Aorta (tissue), 5 donors: ENCODE measurements at places on chromosomes 6 and 20. TPM values are rescaled to one million over a fixed set of nuclear protein-coding genes. Genes with fewer than 3 reads are reported as not detected.

SPATA25 gene
- total RNA-seq, result 8.6 TPM

DNA sequence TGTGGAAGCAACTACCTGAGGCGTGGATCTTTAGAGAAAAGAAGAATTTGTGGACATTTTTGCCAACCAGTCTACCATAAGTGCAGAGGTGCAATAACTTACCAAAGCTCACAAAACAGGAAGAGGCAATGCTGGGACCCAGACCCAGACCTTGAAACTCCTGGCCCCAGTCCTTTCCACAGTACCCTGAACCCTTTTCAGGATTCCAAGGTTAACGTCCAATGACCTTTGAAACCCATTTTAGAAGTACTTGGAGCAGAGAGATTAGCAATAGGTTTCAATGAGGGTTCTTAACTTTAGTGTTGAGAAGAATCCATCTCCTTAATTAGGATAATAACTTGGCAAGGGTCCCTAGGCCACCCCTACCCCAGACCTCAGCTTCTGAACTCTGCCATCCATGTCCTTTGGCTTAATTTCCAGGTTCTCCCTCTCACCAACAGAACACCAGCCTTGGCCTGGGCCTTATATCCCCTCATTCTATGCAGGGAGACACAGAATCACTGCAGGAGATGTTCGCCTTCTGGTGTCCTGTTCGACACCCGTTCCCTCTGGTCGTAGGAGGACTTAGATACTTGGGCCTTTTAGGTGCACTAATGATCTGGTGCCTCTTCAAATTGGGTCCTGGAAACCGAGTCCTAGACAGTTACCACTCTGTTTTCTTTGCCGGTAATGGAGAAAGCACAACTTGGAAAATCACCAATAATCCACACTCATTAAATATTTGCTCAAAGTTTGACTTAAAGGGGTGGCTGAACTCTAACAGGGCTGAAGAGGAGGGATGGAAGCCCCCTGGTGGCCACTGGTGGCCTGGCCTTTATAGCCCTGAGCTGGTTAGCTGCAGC lies 40.6 kb downstream of the ISM1 start:
- DNase-seq, result no peak

ISM1 gene
- 94.9 TPM for total RNA-seq

CLDN20 gene
- total RNA-seq, result not detected

DNA sequence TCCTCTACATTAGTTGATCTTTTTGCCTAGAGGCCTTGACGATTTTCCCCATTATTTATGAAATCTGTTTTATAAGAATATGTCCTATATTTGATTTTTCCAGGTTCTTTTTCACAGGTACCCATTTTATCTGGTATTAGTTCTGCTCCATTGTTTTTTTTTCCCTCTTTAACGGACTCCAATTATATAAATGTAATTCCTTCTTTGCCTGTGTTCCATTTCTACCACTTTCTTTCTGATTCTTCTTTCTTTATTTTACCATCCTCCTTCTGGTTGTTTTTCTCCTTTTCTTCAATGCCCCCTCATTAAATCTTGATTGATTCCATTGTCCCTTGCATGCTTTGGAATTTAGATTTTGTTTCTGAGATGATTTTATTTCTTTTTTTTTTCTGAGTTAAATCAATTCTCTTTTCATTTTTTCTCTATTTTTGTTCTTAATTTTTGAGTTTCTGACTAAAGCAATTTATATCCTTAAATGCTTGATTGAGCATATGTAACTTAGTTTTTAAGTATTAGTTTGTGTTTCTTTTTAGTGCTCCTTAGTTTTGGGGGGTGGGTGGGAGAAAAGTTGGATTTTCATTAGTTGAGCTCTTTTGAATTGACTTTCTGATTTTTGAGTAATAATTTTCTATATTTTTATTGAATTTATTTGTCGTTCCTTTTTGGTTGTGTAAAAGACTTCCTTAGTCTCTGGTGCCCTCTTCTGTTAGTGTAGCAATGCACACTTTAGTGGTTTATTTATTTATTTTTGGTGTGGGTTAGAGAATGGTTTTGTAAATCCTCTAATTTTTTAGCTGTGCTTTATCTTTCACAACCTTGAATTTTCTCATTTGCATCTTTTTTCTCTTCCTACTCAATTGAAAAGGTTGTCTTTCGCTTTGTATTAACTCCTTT lies 140.8 kb downstream of the FARS2 start:
- no peak for DNase-seq

- DNase-seq, result no peak
Measured at GRCh38 chr6:63573899-63574553, 1.7 kb downstream of the LOC128125822 start.

DNA sequence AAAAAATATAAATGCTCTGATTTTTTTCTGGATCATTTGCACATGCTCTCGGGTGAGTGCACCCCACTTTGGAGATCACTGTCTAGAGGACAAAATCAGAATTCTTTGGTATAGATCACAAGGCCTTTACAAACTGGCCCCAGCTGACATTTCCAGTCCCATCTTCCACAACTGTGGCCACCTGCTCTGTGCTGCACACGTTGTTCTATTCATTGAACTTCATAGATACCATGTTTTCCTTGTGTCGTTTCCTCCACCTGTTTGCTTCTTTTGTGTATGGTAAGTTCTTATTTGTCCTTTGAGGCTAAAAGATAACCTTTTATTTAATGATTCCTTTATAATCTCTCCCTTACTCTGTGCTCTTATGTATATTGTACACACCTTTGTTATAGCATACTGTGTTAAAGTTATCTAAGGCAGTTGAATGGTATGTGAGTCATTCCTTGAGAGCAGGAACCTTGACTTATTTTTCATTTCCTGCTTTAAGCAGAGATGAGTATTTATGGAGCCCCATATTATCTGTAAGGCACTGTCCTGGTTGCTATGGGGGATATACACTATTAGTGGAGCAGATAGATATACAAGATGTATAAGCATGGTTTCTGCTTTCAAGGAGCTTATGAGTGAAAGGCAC lies 12.0 kb upstream of the SLC17A5 start:
- no peak for DNase-seq

GRCh38 chr6:144066741-144067484 lies 28.5 kb downstream of the SF3B5 start:
- DNase-seq, result no peak

RIN2 gene
- total RNA-seq, result 128 TPM

BPIFA1 gene
- not detected for total RNA-seq

DNA sequence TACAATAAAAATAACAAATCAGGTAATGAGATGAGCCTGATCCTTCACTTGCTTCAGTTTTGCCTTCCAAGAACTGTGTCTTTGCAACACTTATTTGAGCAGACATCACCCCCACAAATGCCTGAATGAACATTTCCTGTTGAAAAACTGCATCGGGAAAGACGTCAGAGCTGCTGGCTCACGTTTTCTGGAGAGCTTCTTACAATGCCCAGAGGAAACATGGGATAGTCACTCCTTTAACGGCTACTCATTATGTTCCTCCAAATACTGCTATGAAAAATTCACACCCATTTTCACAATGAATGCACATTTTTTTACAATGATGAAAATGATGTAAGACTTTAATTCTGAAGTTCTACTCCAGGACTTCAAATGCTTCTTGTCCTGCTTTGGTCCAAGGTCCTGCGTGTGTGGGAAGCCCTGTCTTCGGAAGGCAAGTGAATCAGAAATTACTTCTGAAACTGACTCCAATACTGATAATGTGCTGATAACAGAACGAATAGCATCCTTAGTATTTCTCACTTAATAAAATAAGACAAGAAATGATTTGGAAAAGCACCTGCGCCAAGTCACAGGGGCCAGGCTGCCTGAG lies 238.0 kb downstream of the ANKRD60 start:
- no peak for DNase-seq

DNA sequence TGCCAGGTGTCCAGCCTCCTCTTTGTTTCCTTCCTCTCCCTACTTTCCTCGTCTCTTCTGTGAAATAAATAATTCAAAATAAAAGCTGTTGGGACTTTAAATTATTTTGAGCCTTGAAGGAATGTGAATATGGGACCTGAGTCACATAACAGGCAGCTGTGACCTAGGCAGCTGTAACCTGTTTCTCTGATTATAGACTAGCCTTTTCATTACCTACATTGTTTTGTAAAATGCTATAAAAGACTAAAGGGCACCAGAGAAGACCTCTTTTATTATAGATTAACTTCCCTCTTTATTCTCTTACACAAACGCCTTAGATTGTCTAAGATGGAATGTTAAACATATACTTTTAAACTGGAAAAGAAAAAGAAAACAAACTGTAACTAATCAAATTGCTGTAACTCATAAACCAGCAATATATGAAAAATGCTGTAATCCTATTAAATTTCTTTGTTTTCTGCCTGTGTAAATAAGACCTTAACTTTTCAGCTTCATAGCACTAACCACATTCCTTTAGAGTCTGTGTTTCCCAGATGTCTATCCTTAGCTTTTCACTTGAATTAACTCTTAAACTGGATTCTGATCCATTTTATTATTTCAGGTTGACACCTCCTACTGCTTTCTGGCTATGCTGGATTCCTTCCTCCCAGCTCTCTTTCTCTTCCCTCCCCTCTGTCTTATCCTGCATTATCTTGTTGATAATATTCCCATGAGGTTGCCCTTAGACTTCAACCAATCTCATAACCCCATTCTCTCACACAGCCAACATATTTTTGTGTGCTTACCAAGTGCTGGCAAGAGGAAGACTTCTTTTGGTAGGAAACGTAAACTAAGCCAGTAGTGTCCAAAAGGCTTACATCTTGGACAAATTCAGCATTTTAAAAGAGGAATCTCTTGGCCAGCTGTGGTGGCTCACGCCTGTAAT lies 69.2 kb downstream of the TPD52L1 start:
- no peak for DNase-seq

DNA sequence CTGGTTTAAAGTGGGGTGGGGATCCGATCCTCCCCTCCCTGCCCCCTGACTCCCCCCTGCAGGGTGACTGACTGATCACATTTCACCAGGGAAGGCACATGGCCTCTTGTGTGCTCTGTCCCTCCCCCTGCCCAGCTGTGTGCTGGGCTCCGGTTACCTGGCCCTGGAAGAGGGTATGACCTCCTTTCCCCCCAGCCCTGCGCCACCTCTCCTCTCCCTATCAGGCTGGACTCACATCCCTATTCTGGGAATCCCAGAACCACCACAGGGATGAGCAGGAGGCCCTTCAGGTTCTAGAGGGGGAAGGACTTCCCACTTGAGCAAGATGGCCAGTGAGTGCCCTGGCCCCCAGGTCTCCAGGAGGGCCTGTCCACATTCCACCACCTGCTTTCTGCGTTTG lies 2.1 kb upstream of the IP6K3 start:
- no peak for DNase-seq

ZNF311 gene
- 0.62 TPM for total RNA-seq

PDE10A gene
- 8.7 TPM for total RNA-seq

DNA sequence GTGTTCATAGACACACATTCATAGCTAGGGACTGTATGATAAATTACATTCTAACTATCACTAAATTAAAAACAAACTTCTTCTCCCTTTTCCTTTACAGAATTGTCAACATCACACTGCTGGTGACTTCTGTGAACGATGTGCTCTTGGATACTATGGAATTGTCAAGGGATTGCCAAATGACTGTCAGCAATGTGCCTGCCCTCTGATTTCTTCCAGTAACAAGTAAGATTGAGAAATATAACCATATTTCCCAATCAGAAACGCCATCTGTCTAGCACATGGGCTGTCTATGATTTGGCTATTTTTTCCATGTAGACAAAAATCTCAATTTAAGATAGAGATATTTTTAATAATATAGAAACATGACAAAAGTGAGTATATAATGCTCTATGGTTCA lies 367.7 kb downstream of the ARHGAP18 start:
- DNase-seq, result no peak

DNA sequence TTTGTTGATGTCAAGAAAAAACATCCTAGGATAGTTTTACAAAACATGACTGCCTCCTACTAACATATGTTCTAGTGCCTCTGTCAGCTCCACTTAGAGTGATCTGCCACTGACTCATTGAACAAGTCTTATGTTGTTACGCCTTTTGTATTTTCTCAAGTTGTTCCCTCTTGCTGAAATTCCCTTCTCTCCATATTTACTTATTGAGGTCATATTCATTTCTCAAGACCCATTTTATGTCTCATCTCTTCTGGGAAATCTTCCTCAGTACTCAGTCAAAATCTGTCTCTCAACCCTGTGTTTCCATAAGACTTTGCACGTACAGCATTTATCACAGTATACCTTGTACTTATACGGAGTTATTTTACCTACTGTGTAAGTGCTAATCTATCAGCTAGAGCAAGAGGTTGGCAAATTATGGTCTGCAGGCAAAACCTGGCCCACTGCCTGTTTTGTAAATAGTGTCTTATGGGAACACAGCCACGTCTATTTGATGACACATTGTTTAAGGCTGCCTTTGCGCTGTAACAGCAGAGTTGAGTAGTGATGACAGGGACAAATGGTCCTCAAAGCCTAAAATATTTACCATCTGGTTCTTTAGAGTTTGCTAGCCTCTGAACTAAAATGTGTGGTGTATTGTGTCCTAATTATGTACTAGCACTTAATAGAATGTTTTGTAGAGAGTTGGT lies 83.4 kb downstream of the ADGRB3 start:
- no peak for DNase-seq

- DNase-seq, result no peak
Measured at GRCh38 chr20:57048027-57048869, 218.2 kb downstream of the BMP7 start.

CALHM4 gene
- total RNA-seq, result not detected

- no peak for DNase-seq
Measured at GRCh38 chr20:3981132-3981452, 34.3 kb downstream of the RNF24 start.

- no peak for DNase-seq
Measured at GRCh38 chr6:140773276-140773675, 1359.4 kb upstream of the GJE1 start.

DNA sequence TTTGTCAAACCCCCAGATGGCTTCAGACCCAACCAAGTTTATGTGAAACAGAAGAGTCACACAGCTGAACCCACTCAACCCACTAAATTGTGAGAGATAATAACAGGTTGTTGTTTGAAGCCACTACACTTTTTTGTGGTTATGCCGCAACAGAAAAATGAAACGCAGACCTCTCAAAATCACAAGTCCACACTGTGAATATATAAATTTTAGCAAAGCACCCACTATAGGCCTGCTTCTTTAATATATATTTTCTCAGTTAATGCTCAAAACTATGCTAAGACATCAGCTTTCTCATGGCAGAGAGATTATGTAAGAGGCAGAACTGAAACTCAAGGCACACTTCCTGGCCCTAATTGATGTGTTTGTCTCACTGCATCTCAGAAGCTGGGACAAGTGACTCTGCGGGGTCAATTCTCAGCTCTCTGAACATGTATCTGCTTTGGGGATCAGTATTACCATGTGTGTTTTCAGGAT lies 27.7 kb downstream of the MAP3K5 start:
- DNase-seq, result no peak

DNA sequence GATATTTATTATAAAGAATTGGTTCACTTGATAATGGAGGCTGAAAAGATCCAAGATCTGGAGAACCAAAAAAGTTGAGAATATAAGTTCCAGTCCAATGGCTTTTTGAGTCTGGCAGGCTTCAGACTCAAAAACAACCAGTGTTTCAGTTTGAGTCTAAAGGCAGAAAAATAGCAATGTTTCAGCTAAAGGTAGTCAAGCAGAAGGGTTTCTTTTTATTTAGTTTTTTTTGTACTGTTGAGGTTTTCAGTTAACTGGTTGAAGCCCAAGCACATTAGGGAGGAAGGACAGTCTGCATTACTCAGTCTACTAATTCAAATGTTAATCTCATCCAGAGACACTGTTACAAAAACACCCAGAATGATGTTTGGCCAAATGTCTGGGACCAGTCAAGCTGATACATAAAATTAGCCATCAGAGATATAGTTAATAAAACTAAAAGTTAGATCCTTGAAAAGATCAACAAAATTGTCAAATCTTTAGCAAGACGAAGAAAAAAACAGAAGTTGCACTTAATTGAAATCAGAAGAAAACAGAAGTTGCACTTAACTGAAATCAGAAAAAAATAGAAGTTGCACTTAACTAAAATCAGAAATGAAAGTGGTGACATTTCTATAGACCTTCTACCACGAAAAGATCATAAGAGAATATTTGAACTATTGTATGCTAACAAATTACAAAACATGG lies 980.3 kb upstream of the FLRT3 start:
- DNase-seq, result no peak
